8988T (cell line): ENCODE measurements at places on chromosomes 4 and X.

GRCh38 chr4:93718233-93718632, 110.3 kb upstream of the ATOH1 start:
- no peak for DNase-seq

GRCh38 chr4:140851032-140851636, 94.9 kb upstream of the TBC1D9 start:
- no peak for DNase-seq

DNA sequence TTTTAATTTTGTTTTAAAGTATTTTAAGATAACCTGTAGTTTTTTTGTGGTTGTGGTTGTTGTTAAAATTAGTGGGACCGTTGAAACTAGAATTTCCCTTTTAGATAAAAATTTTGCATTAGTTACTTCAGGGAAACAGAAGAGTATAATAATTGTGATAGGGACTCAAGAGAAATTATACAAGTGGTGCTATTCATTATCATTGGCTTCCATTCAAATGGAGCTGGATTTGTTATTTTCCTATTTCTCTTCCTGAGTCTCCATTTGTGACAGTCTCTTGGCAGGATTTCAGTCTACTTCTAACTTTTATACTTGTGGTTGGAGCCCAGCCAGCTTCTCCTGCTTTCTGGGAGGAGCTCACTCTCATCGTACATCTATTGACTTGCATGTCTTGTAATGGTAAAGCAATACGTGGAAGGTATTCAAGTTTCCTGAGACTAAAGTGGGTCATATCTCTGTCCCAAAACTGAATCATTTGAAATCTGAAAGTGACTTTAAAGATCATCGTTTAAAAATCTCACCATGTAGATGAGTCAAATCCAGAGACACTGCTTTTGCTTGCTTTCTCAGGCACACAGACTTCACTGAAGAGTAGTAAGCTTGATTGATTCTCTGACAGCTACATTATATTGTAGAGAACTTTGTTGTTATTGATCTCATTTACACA, 155.8 kb downstream of the RPA4 start:
- no peak for DNase-seq

- DNase-seq, result no peak
Observed at GRCh38 chr4:148330724-148331123, 111.5 kb downstream of the NR3C2 start.

DNA sequence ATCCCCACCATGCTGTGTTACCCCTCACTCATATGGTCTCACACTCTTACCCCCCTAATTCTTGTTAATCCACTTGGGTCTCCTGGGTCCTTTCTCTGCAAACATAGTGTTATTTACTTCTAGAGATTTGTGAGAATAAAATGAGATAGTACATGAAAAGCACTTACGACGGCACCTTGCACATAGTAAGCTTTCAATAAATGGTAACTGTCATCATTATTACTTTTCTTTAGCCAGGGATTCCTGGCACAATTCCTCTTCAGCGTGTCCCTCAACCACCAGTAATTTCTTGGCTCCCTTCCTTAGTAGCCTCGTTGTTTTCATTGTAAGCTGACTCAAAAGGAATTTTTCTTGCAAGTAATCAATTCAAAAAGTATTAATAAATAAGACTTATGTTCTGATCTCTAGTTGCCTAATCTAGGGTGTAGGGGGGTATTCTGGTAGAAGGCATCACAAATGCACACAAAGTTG, 30.1 kb upstream of the RBMX start:
- no peak for DNase-seq

DNA sequence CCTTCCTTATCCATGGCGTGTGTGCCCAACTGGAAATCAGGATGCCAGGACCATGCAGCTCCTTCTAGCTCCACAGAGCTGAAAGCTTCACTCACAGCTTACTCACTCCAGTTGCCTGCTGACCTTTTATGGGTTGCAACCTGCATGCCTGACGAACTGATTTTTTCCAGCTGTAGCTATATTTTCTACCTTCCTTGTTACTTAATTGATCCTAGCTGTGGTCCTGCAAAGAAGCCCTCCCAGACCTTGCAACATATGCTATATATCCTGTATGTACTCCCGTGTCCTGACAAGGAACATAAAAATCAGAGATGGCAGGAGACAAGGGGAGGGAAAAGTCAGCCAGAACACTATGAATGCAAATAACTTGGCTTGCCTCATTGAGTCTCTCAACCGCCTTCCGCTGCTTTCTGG, 135.3 kb upstream of the LDB2 start:
- DNase-seq, result no peak

DNA sequence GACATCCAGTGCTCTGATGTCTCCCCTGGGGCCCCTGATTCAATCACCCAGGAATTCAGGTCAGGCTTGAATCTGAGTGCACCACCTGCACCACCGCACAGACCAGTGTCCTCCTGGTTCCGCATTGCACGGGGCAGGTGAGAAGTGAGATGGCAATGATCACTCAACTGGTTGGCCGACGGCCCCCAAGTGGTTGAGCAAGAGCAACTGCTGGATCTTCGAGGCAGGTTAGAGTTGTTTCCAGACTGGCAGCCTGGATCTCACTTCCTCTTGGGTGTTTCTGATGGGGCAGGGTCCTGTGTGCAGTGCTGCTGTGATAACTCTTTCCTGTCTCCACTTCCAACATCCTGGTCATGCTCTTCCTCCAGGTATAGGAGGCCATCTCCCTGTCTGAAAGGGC, 50.4 kb downstream of the C4orf50 start:
- DNase-seq, result no peak

DNA sequence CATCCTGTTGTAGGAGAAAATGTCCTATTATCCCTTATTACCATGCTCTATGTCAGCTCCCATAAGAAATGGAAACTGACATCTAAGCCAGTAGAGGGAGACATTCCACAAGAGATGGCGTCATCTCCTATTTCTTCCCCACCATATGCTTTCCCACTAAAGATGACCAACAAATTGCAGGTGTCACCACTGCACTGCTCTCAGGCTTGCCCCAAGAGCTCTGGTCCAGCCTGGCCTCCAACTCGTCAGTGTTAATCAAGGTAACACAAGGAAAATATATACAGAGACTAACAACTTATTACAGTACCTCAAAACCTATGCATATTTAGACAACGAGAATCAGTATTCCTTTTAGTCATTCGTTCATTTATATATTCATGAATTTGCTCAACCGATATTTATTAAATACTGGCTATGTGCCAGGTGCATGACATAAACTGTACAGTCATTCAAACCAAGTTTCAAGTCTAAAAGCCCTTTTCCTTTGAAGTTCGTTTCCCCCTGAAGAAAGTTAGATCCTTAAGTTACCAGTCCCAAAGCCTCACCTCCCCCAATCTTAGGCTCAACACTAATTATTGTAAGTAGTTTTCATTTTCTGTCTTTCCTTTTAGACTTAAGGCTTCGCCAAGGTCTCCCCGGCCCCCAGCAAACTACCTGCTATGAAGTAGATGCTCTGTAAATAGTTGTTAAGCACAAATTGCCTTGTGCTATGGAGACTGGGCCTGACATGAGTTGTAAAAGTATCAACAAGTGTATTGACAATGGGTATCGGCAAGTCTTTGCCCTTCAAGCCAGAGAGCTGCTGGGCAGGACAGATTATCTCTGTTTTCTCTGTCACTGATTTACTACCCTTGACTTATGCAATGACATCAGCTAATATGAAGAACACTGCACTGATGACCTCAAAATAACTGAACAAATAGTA, 3.1 kb upstream of the FGB start:
- no peak for DNase-seq

- DNase-seq, result no peak
Observed at GRCh38 chr4:163920426-163920825, 425.9 kb downstream of the TMA16 start.

DNA sequence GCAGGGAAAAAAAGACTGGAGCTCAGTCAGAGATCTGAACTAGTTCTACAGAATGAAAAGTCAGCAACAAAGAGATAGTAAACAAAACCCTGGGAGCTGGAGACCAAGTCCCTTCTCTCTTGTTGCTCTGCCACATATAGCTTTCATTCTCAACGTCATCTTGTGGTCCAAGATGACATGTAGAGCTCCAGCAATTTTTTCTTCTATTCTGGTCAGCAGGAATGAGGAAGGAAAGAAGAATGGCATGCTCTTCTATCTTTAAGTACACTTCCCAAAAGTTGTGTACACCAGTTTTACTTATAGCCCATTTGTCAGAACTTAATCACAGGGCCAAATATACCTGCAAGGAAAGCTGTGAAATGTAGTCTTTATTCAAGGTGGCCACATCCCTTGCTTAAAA, 45.6 kb downstream of the RAP2C start:
- no peak for DNase-seq

- no peak for DNase-seq
Observed at GRCh38 chr4:95193391-95194224, 355.2 kb downstream of the UNC5C start.

GRCh38 chrX:115958687-115959359, 211.7 kb upstream of the AGTR2 start:
- DNase-seq, result no peak

- DNase-seq, result no peak
Observed at GRCh38 chrX:74613370-74614092, 893 bp downstream of the RLIM start.

GRCh38 chrX:12802741-12803140, 11.5 kb downstream of the PRPS2 start:
- DNase-seq, result no peak

DNA sequence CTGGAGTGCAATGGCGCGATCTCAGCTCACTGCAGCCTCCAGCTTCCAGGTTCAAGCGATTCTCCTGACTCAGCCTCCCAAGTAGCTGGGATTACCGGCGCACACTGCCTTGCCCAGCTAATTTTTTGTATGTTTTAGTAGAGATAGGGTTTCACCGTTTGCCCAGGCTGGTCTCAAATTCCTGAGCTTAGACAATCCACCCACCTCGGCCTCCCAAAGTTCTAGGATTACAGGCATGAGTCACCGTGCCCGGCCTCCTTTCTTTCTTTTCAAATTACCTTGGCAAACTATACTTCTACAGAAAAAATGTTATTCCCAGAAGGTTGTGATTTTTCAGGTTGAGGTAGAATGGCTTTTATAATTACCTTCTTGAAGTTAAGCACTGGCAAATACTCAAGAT, 321.9 kb upstream of the PRPS2 start:
- no peak for DNase-seq

GRCh38 chr4:122167369-122167768, 15.2 kb downstream of the BLTP1 start:
- DNase-seq, result no peak

DNA sequence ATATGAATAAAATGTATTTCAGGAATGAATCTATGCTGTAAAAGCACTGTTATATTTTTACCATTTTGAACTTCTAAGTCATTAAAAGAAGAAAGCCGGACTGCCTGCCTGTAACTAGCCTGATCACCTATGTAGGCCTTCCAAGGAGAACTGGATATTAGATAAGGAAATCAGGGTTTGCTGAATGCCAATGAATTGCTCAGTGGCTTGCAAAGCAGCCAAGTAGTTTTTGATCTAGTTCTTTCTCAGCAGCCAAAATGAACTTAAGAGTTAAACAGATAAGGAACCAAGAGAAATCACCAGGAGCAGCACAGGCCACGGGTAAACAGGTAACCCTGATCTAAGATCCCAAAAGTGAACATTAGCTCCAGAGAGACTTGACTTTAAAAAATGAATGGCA, 3.3 kb downstream of the ANXA5 start:
- no peak for DNase-seq

DNA sequence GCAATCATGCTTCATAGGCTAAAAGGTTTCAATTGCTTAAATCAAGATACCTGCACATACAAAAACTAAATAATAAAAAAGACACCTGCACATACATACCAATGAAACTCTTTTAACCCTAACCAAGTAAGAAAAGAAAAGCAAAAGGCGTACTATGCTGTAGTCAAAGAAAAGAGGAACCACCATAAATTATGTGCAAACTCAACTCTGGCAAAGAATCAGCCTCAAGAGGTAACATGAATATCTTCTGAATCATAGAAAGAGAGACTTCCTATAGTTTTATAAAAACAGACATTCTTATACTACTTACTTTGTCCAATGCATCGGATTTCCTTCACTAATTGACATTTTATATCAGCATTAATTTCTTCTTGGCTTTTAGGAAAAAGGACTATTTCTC, 29.3 kb downstream of the MMGT1 start:
- no peak for DNase-seq

GRCh38 chr4:129046055-129046959, 47.0 kb downstream of the SCLT1 start:
- DNase-seq, result no peak

- DNase-seq, result peak; percentile 72
Observed at GRCh38 chrX:1592470-1593142, 1.2 kb downstream of the AKAP17A start.

DNA sequence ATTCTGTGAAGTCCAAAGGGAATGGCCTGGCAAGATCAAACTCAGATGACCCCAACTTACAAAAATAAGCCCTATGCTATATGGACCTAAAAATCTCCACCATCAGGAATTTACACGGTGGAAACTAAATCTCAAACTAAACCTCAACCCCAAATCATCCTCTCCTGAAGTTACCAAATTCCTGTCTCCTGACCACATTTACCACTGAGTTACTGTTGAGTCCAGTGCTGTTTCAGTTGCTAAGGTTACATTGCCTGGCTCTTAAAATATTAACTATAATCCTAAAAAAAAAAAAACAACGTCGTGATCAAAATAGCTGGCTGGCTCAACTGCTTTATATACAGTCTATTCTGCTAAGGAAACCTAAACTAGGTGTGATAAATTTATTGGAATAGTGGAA, 315.2 kb upstream of the SLIT2 start:
- no peak for DNase-seq

DNA sequence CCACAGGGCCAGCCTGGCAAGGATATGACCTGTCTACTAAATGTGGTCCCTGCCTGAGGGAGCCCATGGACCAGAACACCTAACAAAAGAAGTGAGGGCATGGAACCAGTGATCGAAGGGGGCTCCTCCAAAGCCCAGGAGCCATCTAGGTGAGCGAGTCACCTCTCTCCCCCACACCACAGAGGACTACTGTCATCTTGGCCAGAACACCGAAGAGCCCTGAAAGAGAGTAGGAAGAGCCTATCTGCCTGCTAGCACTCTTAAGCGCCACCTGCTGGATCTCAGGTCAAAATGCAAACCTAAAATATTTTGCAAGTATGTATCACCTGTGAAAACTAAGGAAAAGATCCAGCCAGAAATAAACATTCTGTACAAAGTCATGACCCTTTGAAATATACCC, 137.9 kb upstream of the ZXDB start:
- no peak for DNase-seq

- DNase-seq, result no peak
Observed at GRCh38 chr4:24632011-24632410, 47.7 kb upstream of the DHX15 start.

- DNase-seq, result no peak
Observed at GRCh38 chr4:40363945-40364344, 28.8 kb downstream of the CHRNA9 start.

DNA sequence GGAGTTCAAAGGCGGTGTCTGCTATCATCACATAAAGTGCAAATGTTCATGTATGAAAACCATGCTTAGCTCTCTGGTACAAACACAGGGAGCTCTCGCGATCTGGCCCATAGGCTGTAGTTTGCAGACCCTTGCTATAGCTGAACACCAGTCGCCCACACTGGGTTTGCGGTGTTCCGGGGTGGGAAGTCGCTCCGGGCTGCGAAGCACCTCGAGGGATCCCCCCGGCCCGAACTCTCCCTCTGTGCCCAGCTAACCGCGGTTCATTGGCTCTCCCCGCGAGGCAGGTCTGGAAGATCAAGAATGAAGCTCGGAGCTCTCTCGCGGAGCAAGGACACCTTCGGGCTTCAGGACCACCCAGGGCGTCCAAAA, 341 bp upstream of the PRPS2 start:
- DNase-seq, result no peak

- DNase-seq, result no peak
Observed at GRCh38 chrX:39492497-39493162, 605.1 kb downstream of the BCOR start.
